ENCODE measurements at places on chromosomes 12 and 14. TPM values are rescaled to one million over a fixed set of nuclear protein-coding genes. Genes with fewer than 3 reads are reported as not detected.

Gene KRT72
- total RNA-seq = not detected

Gene APPL2
- 20.7 TPM for total RNA-seq

Gene CALM1
- total RNA-seq = 381 TPM

Gene RIMKLB
- 11.3 TPM for total RNA-seq

DNA sequence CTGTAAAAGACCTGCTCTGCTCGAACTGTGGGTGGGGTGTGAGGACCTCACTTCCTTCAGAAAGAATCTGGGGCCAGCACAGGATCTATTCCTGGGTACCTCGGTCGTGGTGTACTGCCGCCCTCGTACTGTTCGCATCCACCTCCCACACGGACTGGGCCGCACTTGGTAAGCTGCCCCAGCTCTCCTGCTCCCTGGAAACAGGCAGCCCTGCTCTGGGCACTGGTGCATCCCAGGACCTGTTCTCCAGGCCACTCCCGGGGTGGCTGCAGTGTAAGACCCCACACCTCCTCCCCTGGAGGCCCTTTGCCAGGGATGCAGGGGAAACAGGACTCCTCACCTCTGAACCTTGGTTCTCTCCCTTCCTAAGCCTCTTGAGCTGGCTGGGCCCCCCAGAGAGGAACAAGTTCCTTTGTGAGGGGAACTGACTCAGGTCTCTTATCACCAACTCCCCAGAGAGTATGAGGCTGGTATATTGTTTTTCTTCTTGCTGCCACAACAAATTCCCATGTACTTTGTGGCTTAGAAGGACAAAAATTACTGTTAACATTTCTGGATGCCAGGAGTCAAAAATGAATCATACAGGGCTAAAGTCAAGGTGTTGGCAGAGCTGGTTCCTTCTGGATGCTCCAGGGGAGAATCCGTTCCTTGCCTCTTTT lies 276.5 kb downstream of the NUAK1 start:
- no peak for DNase-seq

- no peak for DNase-seq
Measured at GRCh38 chr14:32192712-32193373, 9.0 kb upstream of the RNU6-7 start.

DNA sequence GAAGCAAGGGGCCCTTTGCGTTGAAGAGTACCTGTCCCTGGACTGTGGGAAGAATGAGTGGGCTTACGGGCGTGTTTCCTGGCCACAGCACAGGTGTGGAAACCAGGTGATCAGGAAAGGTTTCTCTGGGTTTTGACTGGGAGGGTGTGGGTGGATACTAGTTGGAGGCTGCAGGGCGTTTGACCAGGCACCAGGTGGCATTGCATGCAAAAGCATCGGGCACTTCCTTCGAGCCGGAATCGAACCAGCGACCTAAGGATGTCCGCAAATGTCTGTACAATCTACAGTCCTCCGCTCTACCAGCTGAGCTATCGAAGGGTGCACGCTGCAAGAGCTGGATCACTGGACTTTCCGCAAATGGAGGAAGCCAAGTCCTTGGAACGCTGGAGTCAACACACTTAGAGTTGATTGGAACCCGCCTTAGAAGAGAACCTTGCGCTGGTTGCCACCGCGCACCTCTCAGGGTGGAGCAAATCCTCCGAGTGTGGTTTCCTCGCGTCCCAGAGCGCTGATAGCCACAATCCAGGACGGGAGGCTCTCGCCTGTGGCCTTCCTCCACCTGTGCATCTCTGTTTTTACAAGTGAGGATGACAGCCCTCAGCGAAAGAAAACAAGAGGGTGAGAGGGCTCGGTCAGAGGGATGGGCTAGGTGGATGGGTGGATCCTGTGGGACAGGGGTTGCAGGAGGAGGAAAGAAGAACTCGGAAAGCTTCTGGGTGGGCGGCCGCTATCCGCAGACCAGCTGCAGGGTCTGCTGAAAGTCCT lies 21.2 kb upstream of the RNASE4 start:
- peak; percentile 76 for DNase-seq

GRCh38 chr12:27332714-27333402 lies at the start of gene BMAL2:
Gene BMAL2 (plus strand): TSS chr12:27332836. CDS start chr12:27333073, 237 bp downstream.
- DNase-seq = peak; percentile 72

DNA sequence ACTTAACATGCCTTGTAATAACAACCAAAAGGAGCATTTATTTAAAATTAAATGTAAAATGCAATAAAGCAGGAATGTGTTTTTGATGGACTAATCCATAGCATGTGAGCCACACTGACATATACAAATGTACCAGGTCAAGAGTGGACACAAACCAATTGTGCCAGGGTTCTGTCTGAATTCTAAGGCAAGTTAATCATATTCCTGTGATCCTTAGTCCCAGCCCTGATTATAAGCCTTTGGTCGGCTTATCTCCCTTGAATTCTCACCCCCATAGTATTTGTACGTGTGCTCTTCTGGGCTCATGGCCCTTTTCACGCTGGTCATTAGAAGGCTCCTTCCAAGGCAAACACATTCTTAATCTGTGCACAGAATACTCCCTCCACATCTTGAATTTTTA lies 10.6 kb upstream of the SRSF5 start:
- DNase-seq = no peak

DNA sequence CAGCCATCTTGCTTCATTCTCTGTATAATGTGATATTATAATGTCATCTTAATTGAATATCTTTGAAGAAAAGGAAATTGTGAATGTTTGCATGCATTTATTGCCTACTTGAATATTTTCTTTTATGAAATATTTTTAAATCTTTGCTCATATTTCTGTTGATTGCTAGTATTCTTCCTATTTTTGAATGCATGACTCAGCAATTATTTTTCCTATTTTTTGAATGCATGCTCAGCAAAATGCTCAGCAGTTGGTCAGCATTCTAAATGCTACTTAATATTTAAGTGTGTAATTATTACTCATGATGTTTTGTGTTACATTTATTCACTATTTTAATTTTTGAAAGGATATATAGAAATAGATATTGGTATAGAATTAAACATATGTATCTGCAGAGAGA lies 378.3 kb downstream of the CCER1 start:
- no peak for DNase-seq

GRCh38 chr12:121060149-121061001 lies 21.3 kb upstream of the OASL start:
- peak; percentile 68 for DNase-seq

DNA sequence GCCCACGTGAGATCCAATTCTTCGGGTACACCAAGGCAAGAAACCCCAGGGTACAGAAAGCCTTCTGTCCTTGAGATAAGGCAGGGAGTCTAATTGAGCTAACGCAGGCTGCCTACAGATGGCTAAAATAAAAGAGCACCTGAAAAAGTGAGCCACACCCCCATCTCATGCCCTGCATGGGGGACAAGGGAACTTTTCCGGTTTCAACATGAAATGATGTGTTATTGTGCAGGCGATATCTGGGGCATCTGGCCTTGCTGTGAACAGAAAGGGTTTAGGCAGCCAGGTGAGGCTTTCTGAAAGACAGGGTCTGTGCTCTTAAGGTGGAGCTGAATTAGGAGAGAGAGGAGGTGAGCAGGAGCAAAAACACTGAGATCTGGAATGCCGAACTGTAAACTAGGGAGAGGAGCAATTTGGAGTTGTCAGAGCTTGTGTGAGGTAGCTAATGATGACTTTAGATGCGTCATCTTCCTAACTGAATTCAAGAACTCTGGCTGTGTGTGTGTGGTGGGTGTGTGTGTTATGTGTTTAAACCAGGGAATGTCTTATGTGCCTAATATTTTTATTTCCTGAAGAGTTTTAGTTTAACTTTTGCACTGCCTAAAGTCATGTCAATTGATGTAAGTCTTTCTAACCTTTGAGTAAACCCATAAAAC lies 20.1 kb upstream of the LDHB start:
- no peak for DNase-seq

- DNase-seq = no peak
Measured at GRCh38 chr12:114206525-114206924, 199.4 kb downstream of the TBX5 start.

DNA sequence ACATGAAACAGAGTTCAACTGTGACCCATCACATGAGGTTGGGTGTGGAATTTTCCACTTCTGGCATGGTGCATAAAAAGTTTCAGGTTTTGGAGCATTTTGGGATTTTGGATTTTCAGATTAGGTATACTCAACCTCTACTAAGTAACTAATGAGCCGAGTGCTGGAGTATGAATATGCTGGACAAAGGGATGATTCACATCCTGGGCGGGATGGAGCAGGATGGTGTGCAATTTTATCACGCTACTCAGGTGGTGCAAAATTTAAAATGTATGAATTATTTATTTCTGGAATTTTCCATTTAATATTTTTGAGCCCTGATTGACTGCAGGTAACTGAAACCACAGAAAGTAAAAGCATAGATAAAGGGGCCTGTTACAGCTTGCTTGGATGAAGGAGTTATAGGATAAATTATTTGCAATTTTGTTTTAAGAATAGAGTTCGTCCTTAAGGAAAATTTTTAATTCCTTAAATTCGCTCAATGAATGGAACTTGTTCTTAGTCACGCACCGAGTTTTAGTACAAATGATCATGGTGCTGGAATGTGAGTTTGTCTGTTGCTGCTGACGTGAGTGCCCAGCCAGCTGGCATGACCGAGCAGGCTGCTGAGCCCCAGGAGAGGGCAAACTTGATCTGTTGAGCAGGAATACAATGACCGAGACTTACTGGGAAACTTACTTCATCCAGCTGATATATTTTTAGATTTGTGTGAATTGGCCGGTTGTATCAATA lies 176.3 kb downstream of the ESR2 start:
- peak; percentile 55 for DNase-seq

DNA sequence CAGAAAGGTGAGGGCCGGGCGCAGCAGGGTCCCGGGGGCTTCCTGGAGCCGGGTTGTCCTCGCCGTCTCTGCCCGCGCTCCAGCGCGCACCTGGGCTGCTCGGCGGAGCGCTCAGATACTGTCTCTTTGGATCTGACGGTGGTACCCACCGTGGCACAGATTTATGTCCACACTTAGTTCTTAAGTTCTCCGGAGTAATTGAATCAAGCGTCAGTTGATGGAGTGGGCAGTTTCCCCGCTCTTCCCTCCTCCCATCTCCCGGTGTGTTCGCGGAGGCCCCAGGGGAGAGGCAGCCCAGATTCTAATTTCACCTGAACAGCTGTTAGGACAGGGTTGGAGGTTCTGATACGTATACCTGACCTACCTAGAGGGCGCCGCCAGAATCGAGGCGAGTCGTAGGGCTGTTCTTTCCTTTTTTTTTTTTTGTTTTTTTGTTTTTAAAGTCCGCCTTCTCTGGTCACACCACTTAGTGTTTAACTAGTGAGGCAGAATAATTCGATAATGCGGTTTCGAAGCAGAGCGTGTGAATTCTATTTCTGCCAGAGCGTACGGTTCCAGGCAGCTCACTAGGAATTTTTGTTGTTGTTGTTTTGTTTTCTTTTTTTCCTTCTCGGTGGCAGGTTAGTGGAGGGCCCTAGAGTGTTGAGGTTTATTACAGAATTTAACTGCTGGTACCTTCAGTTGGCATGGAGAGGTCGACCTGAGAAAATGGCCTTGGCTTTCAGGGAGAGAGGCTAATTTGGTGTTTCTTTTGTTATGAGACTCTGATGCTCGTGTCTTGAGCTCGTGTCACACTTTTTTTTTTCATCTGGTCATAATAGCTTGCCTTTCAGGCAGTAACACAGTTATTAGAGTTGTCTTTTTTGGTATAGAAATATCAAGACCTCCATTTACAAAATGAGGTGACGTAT lies 22.3 kb upstream of the GNS start:
- DNase-seq = no peak
